ENCODE measurements at places on chromosomes 6 and 20.

- no peak for DNase-seq
These were observed 58.5 kb downstream of the PCNA start for GRCh38 chr20:5061213-5061612.

DNA sequence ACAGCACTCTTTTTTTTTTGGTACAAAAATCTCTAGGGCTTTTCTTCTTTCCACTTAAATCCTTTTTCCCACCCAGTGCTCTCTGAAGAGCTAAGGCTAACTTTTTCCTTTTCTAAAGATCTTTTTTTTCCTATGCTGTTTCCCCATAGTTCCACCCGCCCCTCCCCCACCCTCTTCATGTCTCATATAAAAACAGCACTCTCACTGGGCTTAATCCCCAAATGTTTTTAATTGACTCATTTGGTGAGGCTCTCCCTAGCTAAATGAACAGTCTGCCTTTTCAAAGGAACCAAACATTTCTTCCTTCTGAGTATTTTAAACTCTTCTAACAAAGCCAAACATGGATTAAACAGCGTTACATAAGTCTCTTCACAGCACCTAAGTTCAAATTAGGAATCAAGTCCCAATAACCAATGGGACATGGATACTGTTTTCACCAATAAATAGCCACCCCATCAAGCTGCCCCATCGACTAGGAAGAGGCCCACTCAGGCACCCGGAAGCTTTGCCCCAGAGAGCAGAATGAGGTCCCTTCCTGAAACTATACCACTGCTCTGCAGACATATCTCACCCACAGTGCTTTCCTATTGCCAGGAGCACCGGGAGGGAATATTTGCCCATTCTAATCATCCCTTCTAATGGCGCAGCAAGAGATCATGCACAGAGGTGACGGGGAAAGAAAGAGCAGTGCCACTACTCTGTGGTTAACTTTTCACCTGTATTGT, 63.7 kb downstream of the ATXN1 start:
- DNase-seq, result no peak

DNA sequence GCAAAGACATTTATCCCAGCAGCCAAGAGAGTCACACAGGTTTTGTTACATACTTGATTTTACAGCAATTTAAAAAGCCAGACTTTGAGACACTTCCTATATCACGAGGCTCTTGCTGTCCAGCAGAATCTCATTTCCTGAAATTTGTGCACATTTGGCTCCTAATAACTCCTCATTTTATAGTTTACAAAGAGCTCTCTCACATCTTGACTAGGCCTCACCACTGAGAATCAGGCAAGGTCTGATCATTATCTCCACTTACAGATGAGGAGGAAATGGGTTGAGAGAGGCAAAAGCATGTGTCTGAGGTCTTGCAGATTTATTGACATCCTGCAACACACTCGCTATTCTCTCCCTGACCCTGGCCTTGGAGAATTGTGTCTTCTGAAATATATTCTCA, 426.8 kb downstream of the MAFB start:
- DNase-seq, result no peak

DNA sequence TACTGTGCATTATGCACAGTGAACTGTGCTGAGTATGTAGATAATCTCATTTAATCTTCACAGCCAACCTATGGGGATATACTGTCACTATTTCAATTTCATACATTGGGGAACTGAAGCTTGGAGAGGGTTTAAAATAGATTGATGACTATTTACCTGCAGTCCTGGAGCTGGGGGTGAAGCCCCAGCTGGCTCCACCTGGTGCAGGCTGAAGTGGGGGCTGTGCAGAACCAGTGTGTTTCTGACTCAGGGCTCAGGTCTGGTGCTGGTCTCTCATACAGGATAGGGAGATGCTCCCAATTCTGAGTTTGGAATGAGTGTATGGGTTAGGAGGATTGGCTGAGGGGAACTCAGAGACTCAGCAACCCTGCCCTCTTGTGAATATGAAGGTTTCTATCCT, 176.1 kb upstream of the CEP162 start:
- DNase-seq, result no peak

DNA sequence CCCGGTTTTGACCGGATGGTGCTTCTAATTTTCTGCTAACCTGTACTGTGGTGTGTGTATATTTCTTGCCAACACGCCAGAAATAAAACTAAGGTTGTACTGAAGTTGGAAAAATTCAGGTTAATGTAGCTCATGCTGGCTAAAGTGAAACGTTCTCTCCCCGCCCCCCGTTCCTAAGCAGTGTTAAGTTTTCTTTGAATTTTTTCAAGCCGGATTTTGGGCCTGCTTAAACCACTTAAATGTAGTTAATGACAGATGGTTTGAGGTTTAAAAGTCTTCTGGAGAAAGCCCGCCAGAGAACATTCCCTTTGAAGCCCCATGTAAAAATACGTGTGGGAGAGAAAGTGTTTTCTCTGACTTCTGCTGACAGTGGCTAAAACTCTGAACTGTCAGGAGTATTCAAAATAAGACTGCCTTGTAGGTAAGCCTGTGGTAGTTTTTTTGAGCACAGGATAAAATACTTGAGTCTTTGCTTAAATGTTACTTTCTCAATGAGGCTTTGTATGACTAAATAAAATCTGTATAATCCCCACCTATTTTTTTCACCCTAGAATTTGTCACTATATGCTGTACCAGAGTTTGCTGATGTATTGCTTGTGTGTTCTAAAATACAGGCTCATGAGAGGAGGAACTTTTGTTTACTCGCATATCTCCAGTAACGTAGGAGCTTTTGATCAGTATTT, 101.3 kb downstream of the OR2B2 start:
- DNase-seq, result peak; percentile 41

GRCh38 chr20:38275815-38276550, 15.4 kb upstream of the KIAA1755 start:
- DNase-seq, result no peak

DNA sequence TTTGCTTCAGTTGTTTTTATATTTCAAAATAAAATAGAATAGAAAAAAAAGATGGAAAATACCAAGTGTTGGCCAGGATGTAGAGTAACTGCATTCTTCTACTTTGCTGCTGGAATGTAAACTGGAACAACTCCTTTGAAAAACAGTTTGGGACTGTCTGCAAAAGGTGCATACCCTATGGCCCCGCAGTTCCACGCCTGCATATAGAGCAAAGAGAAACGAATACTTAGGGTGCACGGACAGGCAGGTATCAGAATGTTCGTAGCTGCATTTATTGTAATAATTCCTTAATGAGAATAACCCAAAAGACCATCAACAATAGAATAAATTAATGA, 603 bp upstream of the RAB23 start:
- no peak for DNase-seq

DNA sequence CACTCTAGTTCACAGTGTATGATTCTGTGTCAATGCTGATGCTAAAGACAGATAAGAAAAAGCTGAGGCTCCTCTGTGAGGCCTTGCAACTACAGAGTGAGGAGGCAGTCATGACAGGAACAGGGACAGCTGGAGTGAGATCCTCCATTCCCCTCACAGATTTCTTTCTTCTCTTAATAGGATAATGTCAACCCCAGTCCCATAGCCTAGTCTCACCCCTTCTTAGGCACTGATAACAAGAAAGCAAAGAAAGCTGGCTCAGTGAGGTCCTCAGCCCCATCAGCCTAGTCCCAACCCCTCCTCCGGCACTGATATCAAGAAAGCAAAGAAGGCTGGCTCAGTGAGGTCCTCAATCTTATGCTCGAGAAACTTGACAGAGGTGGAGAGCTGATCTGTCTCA, 2.1 kb upstream of the PTCHD4 start:
- no peak for DNase-seq

DNA sequence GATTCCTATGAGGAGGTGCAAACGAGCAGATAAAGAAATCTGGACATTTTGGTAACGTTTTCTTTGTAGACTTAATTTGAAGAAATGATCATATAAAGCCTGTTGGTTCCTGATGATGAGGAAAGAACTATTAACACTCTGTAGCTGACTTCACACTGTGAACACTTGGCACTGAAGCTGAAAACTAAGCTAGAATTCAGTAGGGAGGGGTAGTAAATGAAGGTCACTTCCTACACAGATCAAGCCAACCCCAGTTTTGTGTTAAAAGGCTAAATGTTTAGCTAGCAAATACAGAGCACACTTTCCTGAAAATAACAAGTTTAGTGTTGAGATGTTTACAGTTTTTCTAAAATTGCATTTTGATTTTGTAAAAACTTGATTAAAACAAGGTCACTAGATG, 296.2 kb upstream of the PRDM1 start:
- DNase-seq, result no peak

DNA sequence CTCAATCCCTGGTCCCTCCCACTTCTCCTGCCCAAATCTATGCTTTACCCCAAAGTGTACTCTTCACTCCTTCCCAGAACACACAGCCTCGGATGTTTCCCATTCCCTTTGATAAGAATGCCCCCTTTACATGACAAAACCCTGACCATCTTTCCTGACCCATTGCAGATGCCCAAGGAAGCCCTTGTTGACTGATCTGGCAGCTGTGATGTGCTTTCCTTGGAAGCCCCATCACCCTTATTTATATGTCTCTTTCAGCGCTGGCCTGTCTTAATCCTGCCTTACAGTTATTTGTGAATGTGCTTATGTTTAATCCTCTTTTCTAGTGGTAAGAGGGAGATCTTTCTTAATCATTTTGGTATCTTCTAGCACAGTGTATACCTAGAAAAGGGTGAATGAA, 523.1 kb downstream of the CD83 start:
- no peak for DNase-seq

GRCh38 chr6:167415441-167415961, 90.6 kb downstream of the TTLL2 start:
- no peak for DNase-seq

GRCh38 chr6:24985323-24985722, 49.6 kb upstream of the RIPOR2 start:
- no peak for DNase-seq

GRCh38 chr20:46420878-46421277, 14.5 kb upstream of the ELMO2 start:
- no peak for DNase-seq

DNA sequence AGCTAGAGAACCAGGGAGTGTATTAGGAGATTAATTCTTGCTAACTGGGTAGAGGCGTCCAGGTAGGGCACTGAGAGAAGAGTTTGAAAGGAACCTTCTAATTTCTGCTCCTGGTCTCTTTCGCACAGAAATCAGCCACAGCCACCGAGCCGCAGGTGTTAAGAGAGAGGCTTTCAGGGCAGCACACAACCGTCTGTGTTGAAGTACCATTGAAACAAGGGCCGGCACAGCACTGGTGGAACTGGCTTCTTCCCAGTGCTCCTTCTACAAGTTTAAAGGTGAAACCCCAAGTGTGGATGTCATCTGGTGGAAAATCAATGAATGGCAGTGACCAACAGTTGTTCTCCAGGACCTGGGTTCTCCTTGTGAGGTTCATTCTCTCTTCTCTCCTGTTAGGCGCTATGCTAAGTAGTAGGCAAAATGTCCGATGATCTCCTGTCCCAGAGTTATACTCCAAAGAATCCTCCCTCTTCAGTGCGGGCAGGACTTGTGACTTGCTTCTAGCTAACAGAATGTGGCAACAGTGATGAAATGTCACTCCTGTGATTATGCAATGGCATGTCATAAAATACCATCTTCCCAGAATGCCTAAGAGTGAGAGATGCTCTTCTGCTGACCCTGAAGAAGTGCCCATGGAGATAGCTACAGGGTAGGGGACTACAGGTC, 15.0 kb upstream of the RIN2 start:
- DNase-seq, result no peak

DNA sequence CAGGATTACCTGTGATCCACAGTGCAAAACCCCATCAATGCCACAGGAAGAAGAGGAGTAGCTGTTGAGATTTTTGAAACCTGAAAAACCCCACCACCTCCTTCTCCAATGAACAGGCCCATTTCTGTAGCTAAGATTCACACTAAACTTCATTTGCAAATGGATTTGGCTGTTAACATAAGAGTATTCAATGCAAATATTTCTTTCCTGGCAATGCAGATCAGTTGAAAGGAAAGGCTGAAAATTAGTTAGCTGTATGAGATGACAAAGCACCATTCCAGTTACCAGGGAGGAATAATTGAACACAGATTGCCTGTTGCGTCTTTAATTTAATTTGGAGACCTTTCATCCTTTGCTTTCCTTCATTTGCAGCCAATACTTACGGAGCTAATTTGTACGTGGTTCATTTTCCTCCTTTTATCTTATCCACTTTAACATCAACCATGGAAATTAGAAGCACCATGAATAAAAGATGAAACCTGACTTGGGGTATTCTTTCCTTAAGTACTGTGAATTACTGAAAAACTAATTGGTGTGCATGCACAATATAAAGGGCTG, 4.2 kb downstream of the B3GAT2 start:
- DNase-seq, result no peak

DNA sequence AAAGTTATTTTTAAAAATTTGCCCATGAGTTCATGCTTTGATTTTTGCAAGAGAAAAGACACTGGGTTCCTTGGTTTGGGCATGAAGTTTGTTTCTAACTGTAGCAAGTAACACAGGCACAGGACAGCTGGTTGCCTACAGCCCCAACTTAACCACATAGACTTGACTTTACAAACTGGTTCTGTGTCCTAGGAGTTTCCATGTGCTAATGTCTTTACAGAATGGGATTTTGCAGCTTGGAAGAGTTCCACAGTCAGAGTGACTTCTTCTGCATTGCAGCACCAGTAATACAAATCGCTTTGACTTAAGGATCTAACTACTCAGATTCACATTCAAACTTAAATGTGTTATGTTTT, 44.3 kb downstream of the OR2B2 start:
- DNase-seq, result no peak

DNA sequence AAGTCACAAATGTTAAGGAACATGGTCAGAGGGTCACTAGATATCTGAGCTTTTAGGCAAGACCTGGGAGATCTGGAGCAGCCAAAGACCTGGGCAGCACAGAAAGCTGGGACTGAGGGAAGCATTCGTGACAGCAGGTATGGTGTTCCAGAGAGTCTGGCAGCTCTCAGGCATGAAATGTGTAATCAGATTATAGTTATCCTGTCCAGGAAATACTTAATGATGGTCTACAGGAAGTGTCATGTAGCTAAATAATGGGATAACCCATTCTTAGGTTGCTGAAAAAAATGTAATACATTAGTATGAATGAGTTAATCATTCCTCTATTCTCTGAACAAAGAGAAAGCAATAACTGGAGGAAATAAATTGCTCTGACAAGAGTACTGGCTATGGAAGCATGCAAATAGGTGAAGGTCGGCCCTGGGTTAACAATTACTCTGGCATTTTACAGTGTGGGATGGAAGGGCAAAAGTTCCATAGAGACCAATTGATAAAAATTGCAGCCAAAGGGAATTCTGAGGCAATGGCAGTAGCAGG, 740.5 kb downstream of the CBLN4 start:
- DNase-seq, result no peak

GRCh38 chr6:971981-972640, 279.2 kb upstream of the EXOC2 start:
- DNase-seq, result no peak

DNA sequence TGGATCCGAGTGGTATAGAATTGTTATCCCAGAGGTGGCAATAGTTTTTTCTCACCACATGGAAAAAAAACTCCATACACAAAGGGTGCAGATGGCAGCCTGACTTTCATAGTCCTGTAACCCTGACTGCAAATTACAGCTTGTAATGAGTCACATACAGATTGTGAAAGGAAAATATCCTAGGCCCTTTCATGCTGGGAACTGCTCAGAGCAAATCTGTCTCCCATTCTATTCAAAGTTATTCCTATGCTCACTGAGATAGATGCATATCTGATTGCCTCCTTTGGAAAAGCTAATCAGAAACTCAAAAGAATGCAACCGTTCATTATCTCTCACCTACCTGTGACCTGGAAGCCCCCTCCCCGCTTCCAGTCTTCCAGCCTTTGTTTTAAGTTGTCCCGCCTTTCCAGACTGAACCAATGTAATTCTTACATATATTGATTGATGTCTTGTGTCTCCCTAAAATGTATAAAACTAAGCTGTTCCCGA, 108.7 kb upstream of the MAP3K4 start:
- no peak for DNase-seq

- DNase-seq, result no peak
These were observed 27.1 kb downstream of the SYNJ2 start for GRCh38 chr6:158008864-158009113.

Data from activated naive CD8-positive, alpha-beta T cell treated with anti-CD3 and anti-CD28 coated beads, Interleukin-2, amount 10 ng/mL, durations not matched to agents 7 days and 5 days (primary cell).